Left lobe of liver (tissue), 2 donors: ENCODE measurements at places on chromosomes 11 and 22.
A peak's percentile ranks its signal among the peaks of the same experiment; 100 is the strongest.

- DNase-seq = no peak
Observed at GRCh38 chr11:62732830-62733229, 4.5 kb downstream of the TTC9C start.

DNA sequence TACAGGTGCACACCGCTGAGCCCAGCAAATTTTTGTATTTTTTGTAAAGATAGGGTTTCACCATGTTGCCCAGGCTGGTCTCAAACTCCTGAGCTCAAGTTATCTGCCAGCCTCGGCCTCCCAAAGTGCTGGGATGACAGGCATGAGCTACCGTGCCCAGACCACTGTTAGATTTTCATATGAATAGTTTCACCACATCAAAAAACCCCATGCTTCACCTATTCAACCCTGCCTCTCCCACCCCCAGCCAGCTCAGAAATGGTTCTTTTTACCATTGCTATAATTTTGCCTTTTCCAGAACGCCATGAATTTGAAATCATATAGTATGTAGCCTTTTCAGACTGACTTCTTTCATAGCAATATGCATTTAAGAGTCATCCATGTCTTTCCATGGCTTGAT lies 37.9 kb downstream of the CDPF1 start:
- DNase-seq = no peak

DNA sequence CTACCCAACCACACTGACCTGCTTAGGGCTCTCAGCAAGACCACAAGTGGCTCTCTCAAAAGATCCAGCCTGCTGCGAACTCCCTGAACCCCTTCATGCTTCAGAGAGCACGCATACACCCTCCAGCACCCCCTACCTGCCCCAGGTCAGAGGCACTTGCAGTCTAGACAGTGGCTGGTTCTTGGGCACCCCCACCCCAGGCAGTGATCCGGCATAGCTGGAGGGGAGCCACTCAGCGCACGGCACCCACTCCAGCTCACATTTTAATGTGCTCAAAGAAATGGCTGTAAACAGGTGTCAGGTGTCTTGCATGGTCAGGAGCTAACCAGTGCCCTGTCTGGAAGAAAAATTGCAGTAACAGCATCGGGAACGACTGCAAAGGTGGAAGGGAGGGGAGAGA lies 140.8 kb downstream of the PKNOX2 start:
- DNase-seq = no peak

- peak; percentile 53 for DNase-seq
Observed at GRCh38 chr22:28029201-28029948, 110.3 kb upstream of the PITPNB start.

GRCh38 chr22:38284042-38284402 lies 11.2 kb upstream of the TMEM184B start:
- no peak for DNase-seq
